ENCODE measurements at places on chromosomes 3 and 15.

DNA sequence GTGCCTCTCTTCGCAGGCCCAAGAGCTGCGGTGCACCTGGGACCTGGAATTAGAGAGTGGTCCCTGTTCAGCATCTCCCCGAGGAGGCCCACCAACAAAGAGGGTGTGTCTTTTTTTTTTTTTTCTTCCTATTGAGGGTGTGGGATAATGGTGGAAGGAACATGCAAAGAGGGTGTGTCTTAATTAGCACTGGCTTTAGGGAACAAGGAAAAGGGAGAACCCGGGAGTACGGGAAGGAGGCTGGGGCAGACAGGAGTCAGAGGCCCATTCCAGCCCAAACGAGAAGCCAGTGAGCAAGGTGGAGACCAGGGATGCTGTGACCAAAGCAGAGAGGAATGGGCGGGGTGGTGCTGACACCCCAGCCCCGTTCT, 429 bp upstream of the LOXL1 start:
- no peak for DNase-seq

DNA sequence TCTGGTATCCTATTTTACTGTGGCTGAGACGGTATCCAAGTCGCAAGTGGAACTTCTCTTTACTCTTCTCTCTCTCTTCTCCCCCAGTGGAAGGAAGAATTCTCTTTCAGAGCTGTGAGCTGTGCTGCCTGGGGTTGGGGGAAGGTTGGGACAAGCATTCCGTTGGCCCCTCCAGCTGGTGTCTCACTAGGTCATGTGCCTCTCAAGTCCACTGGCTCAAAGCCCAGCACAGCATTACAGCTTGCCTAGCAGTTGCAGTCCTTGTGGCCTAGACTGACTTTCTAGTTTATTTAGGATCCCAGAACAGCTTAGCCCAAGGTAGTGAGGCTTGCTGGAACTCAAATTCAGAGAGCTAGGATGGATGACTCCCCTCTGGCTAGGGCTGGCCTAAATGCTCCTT, 76.1 kb upstream of the SPATA16 start:
- DNase-seq = no peak

GRCh38 chr3:183275418-183275817, 22.4 kb downstream of the B3GNT5 start:
- no peak for DNase-seq

DNA sequence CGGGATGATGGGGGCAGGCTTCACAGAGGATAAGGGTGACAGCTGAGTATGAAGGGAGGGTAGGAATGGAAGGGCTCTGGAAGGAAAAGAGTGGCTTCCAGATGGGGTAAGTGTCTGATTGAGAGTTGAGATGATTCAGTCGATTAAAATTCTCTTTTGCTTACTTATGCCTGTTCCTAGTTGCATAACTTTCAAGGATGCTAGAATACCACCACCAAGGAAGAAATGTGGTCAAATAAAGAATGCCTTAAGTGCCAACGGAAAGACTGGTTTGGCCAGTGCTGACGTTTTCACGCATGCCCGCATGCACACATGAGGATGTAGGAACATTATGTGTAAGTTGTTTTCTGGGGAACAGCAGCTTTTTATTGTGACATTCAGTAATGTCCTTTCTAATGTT, 263.4 kb upstream of the WNT5A start:
- DNase-seq = no peak

DNA sequence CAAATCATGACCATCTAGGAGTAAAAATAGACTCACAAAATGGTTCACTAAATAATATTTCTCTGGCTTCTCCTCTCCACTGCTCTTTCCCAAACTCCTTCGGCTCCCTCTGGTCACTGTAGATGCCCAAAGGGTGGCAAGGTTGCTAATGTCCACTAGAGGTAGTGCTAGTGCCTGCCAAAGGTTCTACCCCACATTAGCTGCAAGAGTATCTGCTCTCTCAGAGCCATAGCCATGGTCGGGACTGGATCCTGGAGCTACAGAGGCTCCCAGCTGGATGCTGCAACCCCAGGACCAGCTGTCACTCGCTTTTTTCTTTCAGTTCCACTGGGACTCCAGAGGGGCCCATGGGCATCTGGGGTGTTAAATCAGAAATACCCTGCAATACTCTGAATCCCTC, 8.5 kb downstream of the HTR3D start:
- DNase-seq = no peak

DNA sequence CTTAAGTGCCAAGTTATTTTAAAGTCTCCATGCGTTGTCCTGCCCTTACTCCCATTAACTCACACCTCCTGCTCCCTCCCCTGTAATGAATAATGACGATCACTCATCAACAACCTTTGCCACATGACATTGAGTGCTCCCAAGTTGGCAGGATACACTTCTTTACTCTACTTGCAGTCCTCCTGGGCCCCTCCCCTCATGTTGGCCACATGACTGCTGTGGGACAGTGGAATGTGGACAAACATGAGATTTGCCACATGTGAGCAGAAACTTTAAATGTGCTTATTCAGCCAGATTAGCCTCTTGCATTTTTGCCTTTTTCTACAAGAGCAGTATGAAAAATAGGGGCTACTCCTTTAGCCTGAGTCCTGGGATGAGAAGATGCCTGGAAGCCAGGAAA, 167.9 kb downstream of the DCLK3 start:
- DNase-seq = no peak

- DNase-seq = no peak
Measured at GRCh38 chr3:158976966-158977365, 175.1 kb downstream of the MFSD1 start.

- no peak for DNase-seq
Measured at GRCh38 chr3:189598530-189599225, 32.5 kb upstream of the TP63 start.

- no peak for DNase-seq
Measured at GRCh38 chr3:122975163-122975923, 52.2 kb downstream of the SEMA5B start.

DNA sequence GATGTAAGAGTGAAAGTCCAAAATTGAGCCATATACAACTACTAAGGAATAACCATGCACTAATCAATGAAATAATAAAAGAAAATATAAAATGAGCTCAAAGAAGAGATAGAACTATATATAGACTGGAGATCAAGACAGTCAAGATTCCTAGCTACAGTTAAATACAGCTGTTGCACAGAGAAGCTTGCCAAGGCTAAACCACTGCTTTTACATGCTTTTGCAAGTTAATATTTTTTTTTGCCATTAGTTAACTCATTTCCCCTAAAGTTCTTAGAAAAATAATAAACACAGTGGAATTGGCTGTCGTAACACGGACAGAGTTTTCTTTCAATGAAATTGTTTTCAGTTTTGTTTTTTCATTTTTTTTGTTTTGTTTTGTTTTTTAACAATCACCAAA, 123.0 kb downstream of the VGLL3 start:
- no peak for DNase-seq

- no peak for DNase-seq
Measured at GRCh38 chr15:59711451-59712243, 22.5 kb upstream of the BNIP2 start.

GRCh38 chr3:36827133-36827532, 62.8 kb upstream of the DCLK3 start:
- DNase-seq = no peak

DNA sequence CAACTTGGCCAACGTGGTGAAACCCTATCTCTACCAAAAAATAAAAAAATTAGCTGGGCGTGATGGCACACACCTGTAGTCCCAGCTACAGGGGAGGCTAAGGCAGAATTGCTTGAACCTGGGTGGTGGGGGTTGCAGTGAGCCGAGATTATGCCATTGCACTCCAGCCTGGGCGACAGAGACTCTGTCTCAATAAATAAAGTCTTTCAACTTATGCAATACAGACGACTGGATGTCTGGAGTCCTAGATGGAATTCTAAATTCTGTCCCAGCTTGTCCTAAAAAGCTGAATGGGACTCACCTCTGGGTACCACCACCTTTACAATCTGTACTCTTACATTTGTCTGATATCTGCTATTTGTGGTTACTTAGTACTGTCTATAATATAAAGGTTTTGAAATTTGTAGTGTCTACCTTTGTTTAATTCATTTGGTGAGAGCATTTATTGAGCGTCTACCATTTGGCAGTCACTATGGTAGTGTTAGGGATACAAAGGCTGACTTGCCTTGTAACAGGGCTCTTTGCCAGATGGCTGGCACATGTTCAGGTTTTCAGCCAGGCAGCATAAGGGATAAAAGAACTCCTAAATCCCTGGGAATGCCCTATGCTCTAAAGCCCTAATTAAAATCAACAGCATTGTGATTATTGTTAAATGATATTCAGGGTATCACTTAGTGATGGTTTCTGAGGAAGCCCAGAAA, 7.2 kb upstream of the ZNF609 start:
- DNase-seq = no peak

DNA sequence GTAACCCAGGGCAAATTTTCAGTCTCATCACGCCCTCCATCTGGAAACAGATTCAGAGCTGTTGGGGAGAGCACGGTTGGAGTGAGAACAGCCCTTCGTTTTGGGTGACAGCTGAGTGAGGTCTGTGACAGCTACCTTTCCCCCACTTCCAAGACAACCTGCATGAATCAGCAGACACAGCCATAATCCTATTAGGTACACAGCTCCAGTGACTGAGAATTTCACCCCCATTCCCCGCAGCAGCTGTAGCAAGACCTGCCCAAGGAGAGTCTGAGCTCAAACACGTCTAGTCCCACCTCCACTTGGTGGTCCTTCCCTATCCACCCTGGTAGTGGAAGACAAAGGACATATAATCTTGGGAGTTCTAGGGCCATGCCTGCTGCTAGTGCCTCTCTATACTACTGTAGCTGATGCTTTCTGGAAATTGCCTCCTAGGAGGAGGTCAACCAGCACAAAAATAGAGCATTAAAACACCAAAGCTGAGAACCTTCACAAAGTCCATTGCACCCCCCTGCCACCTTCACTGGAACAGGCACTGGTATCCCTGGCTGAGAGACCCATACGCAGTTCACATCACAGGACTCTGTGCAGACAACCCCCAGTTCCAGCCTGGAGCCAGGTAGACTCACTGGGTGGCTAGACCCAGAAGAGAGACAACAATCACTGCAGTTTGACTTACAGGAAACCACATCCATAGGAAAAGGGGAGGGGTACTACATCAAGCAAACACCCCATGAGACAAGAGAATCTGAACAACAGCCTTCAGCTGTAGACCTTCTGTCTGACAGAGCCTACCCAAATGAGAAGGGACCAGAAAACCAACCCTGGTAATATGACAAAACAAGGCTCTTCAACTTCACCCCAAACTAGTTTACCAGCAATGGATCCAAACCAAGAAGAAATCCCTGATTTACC, 448.6 kb upstream of the CBLB start:
- DNase-seq = no peak

- DNase-seq = no peak
Measured at GRCh38 chr3:128390867-128391266, 75.8 kb downstream of the DNAJB8 start.

DNA sequence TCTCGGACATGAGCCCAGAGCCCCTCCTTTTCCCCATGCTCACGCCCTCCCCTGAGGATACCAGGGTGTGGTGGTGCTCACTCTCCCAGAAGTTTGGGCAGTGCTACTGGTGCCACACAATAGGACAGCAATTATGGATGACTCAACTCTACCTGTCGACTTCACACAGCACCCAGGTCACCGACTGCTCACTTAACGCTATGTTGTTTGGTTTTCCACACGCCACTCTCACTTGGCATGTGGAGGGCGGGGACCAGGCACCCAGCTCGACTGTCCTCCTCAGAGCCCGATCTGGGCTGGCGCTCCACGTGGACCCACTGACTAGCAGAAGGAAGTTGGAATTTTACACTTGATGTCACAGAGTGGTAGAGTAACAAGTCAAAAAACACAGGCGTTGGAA, 30.9 kb downstream of the STIMATE start:
- no peak for DNase-seq

DNA sequence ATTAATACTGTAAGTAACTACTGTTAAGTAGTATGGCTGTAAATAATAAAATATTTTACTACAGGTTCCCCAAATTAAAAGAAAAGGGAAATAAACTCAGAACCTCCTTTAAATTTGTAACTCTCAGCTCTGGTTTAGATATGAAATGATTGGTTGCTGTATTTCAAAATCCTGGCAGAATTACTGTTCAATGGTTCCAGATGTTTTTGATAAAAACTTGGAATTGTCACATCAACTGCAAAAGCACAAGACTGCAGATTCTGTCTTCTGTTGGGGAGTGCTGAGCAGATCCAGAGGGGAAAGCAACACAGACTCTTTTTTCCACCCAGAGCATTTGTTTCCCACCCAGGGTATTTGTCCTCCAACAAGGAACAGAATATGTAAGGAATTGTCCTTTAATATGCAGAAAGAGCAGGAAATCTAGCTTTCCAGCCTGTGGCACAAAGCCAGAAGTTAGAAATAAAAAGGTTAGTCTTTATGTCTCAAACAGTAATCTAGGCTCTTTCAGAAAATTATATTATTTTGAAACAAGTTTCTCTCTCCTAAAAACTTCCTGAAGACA, 178.1 kb downstream of the KLHL25 start:
- DNase-seq = no peak

- DNase-seq = no peak
Measured at GRCh38 chr15:73809728-73810501, 56.8 kb upstream of the INSYN1 start.

- no peak for DNase-seq
Measured at GRCh38 chr3:142987080-142987700, 14.2 kb upstream of the U2SURP start.

DNA sequence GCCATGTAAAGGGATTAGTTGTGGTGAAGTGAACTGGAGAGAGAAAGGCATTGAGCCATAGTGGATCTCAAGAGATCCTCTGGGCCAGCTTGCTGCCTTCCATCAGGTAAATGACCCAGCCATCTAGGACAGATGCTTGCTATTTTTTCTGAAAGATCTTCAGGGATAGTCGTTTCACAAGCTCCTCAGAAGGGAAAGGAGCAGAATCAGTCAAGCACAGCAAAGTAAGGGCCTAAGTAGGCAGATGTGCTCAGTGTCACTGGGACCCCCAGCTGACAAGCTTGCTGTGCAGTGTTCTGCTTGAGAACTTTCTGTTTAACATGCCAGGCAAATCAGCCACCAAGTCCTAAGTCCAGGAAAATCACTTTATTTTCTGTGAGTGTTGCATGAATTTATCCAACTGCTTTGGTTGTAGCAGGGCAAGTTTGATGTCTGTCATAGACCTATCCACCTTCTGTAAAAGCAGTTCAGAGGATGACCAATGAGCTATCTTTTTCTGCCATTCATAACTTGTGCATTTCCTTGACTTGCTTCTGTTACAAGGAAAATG, 319.8 kb downstream of the IL5RA start:
- DNase-seq = no peak

DNA sequence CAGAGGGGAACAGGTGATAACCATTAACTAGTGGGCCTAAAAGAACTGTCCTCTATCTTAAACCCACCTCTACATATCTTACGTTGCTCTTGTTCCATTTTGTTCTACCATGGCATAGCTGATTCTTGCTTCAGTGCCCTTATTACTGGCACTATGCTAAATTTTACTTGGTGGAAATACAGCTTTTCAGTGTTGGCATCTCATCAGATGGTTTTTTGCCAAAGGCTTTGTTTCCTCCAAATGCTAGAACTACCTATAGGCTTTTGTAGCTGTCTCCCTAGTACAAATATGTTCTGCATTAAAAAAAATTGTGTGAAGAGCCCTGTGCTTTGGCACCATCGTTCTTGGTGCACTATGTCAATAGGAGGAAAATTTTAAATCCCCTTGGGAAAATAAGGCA, 145.0 kb upstream of the ZBTB20 start:
- no peak for DNase-seq

Measured in stimulated activated effector memory CD8-positive, alpha-beta T cell treated with anti-CD3 and anti-CD28 coated beads, Interleukin-12 subunit alpha, Interleukin-12 subunit beta, amount 100 ng/mL, for 72 hours (primary cell).